Prostate gland (tissue), 2 donors: ENCODE measurements at places on chromosomes 2 and 18. TPM values are rescaled to one million over a fixed set of nuclear protein-coding genes. Genes with fewer than 3 reads are reported as not detected.
A peak's percentile ranks its signal among the peaks of the same experiment; 100 is the strongest.

KCNIP3 gene
- 63.8 TPM for total RNA-seq

AGBL5 gene
- total RNA-seq = 87.1 TPM

PRADC1 gene
- 26.3 TPM for total RNA-seq

TNFRSF11A gene
- 10.2 TPM for total RNA-seq

MZT2B gene
- total RNA-seq = 195 TPM

ATP8B1 gene
- 33.5 TPM for total RNA-seq

DNA sequence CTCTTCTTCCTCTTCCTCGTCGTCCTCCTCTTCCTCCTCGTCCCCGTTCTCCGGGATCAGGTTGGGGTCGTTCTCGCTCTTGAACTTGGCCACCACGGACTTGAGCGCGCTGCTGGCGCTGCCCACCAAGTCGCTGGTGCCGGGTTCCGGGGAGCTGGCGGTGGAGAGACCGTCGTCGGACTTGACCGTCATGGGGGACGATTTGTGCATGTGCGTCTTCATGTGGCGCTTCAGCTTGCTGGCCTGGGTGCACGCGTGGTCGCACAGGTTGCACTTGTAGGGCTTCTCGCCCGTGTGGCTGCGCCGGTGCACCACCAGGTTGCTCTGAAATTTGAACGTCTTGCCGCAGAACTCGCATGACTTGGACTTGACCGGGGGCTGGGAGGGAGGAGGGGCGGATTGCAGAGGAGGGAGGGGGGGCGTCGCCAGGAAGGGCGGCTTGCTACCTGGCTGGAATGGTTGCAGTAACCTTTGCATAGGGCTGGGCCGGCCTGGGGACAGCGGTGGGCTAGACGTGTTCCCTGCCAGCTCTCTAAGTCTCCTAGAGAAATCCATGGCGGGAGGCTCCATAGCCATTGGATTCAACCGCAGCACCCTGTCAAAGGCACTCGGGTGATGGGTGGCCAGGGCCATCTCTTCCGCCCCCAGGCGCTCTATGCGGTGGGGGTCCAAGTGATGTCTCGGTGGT lies 91.9 kb downstream of the BCL11A start:
- no peaks in the 10 kb centered on the region for H3K4me1 ChIP-seq
- DNase-seq = no peak
- H3K27ac ChIP-seq = no peak overlapping the region
- H3K36me3 ChIP-seq = no peaks in the 10 kb centered on the region
- H3K4me3 ChIP-seq = no peak overlapping the region

DNA sequence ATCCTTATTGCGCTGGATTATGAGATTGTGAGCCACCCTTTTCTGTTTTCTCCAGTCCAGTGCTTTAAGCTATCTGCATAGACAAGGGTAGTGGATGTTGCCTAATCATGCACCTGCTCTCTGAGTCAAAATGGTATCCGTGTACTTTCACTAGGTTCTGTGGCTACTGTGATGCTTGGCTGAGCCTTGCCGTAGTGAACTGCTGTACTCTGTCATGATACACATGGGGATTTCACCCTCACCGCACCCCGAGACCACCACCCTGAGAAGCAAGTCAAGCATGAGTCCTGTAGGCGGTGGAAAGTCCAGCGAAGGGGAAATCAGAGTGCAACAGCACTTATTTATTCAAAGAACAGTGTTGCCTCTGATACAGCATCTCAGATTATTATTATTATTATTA lies 55.0 kb downstream of the ARHGAP25 start:
- no peak overlapping the region for H3K27ac ChIP-seq
- H3K4me3 ChIP-seq = no peak overlapping the region
- H3K27me3 ChIP-seq = no peaks in the 10 kb centered on the region
- H3K4me1 ChIP-seq = no peaks in the 10 kb centered on the region

DNA sequence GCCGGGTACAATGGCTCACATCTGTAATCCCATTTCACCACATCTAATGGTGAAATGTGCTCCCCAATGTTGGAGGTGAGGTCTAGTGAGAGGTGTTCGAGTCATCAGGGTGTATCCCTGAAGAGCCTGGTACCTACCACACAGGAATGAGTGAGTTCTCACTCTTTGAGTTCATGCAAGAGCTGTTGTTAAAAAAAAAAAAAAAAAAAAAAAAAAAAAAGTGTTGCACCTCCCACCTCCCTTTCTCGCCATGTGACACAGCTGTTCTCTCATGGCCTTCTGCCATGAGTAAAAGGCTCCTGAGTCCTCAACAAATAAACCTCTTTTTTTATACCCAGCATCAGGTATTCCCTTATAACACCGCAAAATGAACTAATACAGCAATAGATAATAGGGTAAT lies 106.3 kb downstream of the C2orf74 start:
- no peak overlapping the region for H3K27ac ChIP-seq
- no peaks in the 10 kb centered on the region for H3K36me3 ChIP-seq
- H3K27me3 ChIP-seq = no peaks in the 10 kb centered on the region
- DNase-seq = no peak
- H3K4me3 ChIP-seq = no peak overlapping the region

DNA sequence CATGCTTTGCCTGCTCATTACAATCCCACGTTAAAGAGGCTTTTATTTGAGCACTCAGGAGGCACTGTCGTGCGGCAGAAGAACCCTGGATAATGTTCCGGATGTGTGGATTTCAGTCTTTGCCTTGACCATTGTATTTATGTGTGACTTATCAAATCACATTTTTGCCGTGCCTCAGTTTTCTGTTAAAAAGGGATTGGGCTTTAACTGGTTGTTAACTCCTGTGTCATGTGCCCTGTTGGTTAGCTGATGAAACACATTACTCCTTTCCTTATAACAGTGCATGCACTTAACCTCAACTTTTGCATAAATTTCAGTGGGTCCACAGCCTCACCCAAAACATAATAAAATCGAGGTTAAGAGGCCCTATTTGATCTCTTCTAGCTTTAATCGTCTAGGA lies 52.7 kb downstream of the NAB1 start:
- no peaks in the 10 kb centered on the region for H3K36me3 ChIP-seq
- no peaks in the 10 kb centered on the region for H3K27me3 ChIP-seq
- no peak overlapping the region for H3K27ac ChIP-seq
- no peak overlapping the region for H3K4me3 ChIP-seq

DNA sequence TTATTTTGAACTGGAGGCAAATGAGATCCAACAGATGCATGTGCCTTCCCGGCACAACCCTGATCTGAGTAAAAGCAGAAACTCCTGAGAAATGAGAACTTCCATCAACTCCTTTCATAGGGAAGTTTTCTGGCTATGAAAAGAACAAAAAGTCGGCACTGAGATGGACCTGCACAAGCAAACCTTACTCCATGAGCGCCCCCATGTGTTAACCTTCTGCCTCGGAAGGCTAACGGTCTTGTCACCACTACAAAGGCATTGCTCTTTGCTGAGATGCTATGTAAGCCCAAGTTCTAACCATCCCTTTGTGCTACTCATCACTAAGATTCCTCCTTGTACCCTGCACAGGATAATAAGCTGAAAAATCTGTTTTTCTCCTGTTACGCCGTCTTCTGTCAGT lies 57.3 kb upstream of the SULT1C3 start:
- H3K27ac ChIP-seq = no peak overlapping the region
- H3K27me3 ChIP-seq = no peaks in the 10 kb centered on the region
- no peak overlapping the region for H3K4me3 ChIP-seq
- no peaks in the 10 kb centered on the region for H3K4me1 ChIP-seq

DNA sequence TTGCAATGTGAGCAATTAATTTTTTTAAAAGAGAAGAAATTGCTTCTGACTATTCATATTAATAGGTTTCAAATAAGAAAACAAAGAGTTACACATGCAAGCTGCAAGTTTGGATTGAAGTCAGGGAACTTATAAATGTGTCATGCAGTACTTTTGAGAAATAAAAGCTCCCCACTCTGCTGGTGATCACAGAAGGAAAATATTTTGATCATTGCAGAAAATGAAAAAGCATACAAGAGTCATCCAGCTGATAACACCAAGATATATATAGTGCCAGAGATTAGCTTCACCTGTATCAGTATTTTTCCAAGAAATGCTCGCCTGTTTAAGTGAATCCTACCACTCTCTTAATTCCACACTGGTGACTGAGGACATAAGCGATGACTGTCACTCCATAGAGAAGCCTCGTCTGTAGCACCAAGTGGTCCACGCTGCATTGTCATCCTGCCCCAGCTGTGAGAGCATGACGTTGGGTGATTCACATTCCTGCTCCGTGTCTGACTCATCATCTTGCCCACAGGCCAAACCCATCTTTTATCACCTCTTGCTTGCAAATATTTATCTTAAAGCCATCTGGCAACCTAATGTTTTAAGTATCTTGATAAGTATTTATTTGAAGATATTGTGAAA lies 178.0 kb downstream of the ASXL3 start:
- no peak overlapping the region for H3K27ac ChIP-seq
- H3K4me3 ChIP-seq = no peak overlapping the region
- DNase-seq = no peak
- H3K4me1 ChIP-seq = no peaks in the 10 kb centered on the region
- no peaks in the 10 kb centered on the region for H3K36me3 ChIP-seq

DNA sequence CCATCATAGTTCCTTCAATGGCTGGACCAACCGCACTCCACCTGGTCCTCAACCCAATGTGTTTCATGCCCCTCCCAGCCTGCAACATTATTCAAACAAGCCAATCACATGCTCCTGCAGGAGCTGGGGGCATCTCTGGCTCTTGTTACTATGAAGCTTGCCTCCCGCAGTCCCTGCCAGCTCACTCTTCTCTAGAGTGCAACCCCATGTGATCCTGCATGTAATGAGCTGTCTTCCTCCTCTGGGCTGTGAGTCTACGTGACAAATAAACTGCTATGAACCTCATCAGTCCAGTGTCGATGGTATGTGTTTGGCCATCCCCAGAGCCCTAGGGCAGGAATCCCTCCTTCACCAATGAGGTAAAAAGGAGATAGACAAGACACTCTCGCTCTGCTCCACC lies 15.8 kb upstream of the BOD1L2 start:
- H3K27me3 ChIP-seq = peaks cover 4% of the 10 kb centered on the region
- H3K36me3 ChIP-seq = no peaks in the 10 kb centered on the region
- no peak for DNase-seq
- H3K4me3 ChIP-seq = no peak overlapping the region
- no peaks in the 10 kb centered on the region for H3K4me1 ChIP-seq

- no peaks in the 10 kb centered on the region for H3K27me3 ChIP-seq
- no peak for DNase-seq
- no peak overlapping the region for H3K4me3 ChIP-seq
- H3K4me1 ChIP-seq = peaks cover 7% of the 10 kb centered on the region
Observed at GRCh38 chr2:165778653-165779451, 15.2 kb downstream of the GALNT3 start.

- no peak overlapping the region for H3K4me3 ChIP-seq
- H3K27ac ChIP-seq = no peak overlapping the region
- no peak for DNase-seq
- H3K36me3 ChIP-seq = no peaks in the 10 kb centered on the region
- H3K27me3 ChIP-seq = no peaks in the 10 kb centered on the region
Observed at GRCh38 chr2:179561702-179562101, 297.1 kb upstream of the SESTD1 start.

DNA sequence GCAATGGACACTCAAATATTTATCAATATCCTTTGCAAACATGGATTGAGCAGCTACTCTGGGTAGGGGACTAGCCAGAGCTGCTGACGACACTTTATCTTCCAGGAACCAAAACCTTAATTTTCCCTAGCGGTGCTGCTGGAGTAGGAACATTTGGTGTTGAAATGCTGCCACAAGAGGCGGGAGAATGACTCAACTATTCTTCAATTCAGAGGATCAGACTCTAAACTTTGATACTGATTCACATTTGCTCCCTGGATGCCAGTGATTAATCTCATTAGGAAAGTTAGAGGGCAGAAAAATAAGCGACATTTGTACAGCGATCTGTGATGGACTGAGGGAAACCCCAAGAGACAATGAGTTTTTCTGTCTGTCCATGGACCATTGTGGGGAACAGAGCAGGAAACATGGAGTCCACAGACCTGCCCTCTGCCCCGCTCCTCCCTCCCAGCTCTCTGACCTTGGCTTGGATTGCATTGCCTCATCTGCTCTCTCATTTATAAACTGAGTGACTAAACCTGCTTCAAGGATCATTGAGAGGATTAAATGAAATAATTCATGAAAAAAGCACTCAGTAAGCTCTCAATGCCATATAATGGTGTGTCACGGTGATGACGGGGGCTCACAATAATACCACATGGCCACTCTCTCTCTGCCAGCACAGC lies 12.6 kb upstream of the EPB41L3 start:
- no peaks in the 10 kb centered on the region for H3K36me3 ChIP-seq
- no peak for DNase-seq
- H3K27me3 ChIP-seq = no peaks in the 10 kb centered on the region
- H3K27ac ChIP-seq = no peak overlapping the region

- H3K36me3 ChIP-seq = no peaks in the 10 kb centered on the region
- H3K27me3 ChIP-seq = no peaks in the 10 kb centered on the region
- H3K27ac ChIP-seq = peak overlapping the region; percentile 72
Observed at GRCh38 chr18:13216711-13217465, 1.7 kb upstream of the LDLRAD4 start.

- no peak overlapping the region for H3K27ac ChIP-seq
- no peak overlapping the region for H3K4me3 ChIP-seq
- H3K4me1 ChIP-seq = no peaks in the 10 kb centered on the region
Observed at GRCh38 chr18:12520442-12520992, 112.8 kb downstream of the PRELID3A start.

- H3K36me3 ChIP-seq = no peaks in the 10 kb centered on the region
- no peaks in the 10 kb centered on the region for H3K27me3 ChIP-seq
- H3K27ac ChIP-seq = no peak overlapping the region
- no peak overlapping the region for H3K4me3 ChIP-seq
- no peak for DNase-seq
Observed at GRCh38 chr2:165637396-165637795, 156.7 kb downstream of the GALNT3 start.

DNA sequence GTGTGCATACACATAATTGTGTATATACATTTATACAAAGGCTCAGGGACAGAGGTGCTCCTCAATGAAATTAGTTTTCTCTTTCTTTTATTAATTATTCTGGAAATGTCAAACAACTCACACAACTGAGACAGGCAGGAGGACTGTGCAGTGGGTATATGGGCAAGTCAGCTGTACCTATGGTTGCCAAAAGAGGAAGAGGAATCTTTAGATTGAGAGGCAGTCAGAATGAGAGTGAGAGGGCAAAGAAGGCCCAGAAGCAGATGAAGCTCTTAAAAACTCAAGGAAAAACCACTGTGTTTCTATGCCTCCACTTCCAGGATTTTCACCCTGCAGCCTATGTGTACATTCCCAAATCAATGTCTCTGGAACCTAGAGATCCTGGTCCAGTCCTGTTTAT lies 79.1 kb downstream of the CACNB4 start:
- H3K27ac ChIP-seq = no peak overlapping the region
- no peaks in the 10 kb centered on the region for H3K27me3 ChIP-seq
- H3K36me3 ChIP-seq = no peaks in the 10 kb centered on the region
- H3K4me1 ChIP-seq = no peaks in the 10 kb centered on the region
- no peak for DNase-seq

- DNase-seq = no peak
- H3K27me3 ChIP-seq = no peaks in the 10 kb centered on the region
- no peak overlapping the region for H3K27ac ChIP-seq
- no peaks in the 10 kb centered on the region for H3K4me1 ChIP-seq
- no peaks in the 10 kb centered on the region for H3K36me3 ChIP-seq
Observed at GRCh38 chr2:39664888-39665591, 677 bp upstream of the TMEM178A start.

GRCh38 chr18:77250501-77250925 lies 865 bp downstream of the GALR1 start:
- H3K27ac ChIP-seq = peak overlapping the region; percentile 14
- H3K27me3 ChIP-seq = peaks cover 16% of the 10 kb centered on the region
- peak overlapping the region; percentile 10 for H3K4me3 ChIP-seq
- peaks cover 3% of the 10 kb centered on the region for H3K4me1 ChIP-seq

- no peak overlapping the region for H3K4me3 ChIP-seq
- H3K27me3 ChIP-seq = no peaks in the 10 kb centered on the region
- H3K4me1 ChIP-seq = no peaks in the 10 kb centered on the region
- H3K27ac ChIP-seq = no peak overlapping the region
Observed at GRCh38 chr2:173929441-173929840, 35.7 kb downstream of the SP3 start.

GRCh38 chr2:62216616-62217015 lies 20.7 kb downstream of the B3GNT2 start:
- no peak overlapping the region for H3K4me3 ChIP-seq
- no peaks in the 10 kb centered on the region for H3K27me3 ChIP-seq
- DNase-seq = no peak
- H3K36me3 ChIP-seq = no peaks in the 10 kb centered on the region
